Stimulated activated CD4-positive, alpha-beta T cell treated with anti-CD3 and anti-CD28 coated beads, Interleukin-12 subunit alpha, Interleukin-12 subunit beta, amount 100 ng/mL, for 24 hours (primary cell): ENCODE measurements at places on chromosomes 1 and 21.

- no peak for DNase-seq
Measured at GRCh38 chr1:112708489-112708888, 1.6 kb upstream of the RHOC start.

- DNase-seq, result no peak
Measured at GRCh38 chr1:107555578-107555977, 409.4 kb downstream of the VAV3 start.

- DNase-seq, result no peak
Measured at GRCh38 chr1:49319426-49319963, 542.8 kb upstream of the BEND5 start.

DNA sequence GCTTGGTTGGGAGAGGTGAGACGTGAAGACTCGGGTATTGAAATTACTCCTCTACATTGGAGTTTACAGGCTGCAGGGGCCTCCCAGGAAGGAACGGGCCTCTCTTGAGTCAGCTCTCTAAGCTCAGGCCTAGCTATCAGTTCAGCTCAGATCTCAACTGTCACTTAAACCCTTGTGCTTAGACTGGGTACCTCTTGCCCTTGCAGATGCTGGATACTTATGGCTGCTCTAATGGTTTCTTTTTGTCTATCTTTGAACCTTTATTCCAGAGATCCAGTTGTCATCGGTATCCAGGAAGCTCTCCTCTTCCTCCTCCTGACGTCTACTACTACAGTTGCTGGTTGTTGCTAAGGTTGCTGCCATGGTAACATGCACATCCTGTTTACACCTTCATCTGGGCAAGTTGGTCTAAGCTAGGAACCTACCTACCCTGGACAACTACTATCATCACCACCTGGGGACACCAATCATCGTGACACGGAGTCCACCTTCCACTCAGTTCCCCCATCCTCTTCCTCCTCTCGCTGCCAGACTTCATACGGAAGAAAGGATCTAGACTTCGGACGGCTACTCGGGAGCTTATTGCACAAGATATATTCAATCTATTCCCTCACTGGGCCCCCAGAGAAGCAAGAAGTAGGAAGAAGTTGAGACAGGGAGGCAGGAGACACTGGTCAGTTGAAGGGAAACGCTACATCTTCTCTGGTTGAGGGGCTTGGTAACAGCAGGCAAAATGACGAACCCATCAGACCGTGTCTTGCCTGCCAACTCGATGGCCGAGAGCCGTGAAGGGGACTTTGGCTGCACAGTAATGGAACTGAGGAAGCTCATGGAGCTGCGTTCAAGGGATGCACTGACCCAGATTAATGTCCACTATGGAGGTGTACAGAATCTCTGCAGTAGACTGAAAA lies 56.1 kb downstream of the ATP2B4 start:
- DNase-seq, result peak; percentile 36

GRCh38 chr1:157403203-157403602 lies 149.1 kb downstream of the FCRL5 start:
- no peak for DNase-seq

DNA sequence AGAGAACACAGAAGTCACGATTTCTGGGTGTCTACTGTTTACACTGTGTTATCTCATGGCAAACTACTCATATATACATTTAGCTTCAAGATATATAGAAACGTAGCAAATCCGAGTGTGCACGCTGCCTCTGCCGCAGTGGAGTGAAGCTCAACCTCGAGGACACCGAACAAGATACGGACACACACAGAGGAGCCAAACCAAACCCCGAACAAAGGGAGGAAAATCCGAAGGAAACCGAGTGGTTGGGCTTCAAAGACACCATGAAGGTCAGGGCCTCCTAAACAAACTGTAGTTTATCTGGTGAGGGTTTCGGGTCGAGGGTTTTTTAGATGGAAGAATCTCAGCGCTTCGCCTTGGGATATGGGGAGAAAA lies 34.5 kb downstream of the SLC45A1 start:
- no peak for DNase-seq

GRCh38 chr1:29497395-29498125 lies 261.2 kb downstream of the PTPRU start:
- DNase-seq, result no peak

DNA sequence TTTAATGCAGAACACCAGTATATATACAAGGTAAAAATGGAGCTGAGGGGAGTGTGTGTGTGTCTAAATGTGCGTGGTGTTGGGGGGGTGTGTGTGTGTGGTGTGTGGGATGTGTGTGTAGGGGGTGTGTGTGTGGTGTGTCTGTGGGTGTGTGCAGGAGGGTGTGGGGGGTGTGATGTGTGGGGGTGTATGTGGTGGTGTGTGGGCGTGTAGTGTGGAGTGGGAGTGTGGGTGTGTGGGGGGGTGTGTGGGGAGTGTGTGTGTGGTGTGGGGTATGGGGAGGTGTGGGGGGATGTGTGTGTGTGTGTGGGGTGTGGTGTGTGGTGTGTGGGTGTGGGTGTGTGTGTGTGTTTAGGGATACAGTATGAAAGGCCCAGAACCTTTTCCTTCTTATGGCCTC lies 202.3 kb upstream of the CACYBP start:
- DNase-seq, result no peak
